NCI-H1105 treated with DMSO at 0.1 percent for 48 hours (cell line): ENCODE measurements at places on chromosomes 5 and 9.

DNA sequence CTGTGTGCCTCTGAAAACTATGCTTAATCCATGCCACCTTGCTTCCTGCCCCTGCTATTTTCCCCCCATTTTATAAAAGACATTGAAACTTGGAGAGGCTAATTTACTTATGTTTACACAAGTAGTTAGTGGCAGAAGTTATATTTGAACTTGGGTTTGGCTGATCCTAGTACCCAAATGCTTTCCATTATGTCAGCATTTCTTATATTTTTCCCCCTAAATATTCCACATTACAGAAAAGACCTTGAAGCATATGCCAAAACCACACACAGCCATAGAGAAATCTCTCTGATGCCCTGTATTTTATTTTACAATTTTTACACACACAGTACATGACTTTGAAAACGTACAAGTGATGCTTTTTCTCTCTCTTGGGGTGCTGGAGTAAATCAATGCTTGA lies 11.2 kb downstream of the C1QTNF2 start:
- DNase-seq = no peak

DNA sequence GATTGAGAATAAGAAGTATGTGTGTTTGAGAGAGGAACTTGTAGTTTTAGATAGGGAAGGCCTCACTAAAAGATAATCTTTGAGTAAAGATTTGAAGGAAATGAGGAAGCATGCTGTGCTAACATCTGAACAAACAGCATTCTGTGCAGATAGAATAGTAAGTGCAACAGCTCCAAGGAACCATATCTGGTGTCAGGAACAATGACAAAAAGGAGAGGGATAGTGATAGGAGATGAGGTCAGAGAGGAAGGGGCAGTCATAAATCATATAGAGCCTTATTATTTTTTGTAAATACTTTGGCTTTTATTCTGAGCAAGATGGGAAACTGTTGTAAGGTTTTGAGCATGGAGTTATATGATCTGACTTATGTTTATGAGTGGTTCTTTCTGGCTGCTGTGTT lies 3.8 kb downstream of the MRPL22 start:
- no peak for DNase-seq

DNA sequence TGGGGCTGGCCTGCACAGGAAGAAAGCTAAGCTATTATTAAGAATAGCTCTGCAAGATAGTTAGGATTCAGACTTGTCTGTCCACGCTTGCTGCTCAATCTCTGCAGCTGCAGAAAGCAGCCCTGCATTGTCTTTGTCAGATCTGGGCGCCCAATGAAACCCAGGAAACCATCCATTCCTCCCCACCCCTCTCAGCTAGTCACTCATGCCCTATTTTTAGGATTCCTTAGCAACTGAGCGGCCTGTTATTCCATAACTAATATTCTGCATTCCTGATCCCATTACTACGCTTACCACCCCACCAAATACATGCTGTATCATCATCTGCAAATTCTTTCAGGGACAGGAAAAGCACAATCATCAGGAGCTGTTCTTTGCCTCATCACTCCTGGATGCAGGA lies 52.9 kb upstream of the APC start:
- no peak for DNase-seq

DNA sequence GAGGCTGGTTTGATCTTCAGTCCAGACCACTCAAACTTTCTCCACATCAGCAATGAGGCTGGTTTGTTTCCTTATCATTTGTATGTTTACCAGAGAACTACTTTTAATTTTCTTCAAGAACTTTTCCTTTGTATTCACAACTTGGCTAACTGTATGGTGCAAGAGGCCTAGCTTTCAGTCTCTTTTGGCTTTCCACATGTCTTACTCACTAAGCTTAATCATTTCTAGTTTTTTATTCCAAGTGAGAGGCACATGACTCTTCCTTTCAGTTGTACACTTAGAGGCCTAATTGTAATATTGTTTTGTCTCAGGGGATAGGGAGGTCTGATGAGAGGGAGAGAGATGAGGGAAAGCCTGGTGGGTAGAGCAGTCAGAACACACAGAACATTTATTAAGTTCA lies 554.0 kb upstream of the ARRDC3 start:
- no peak for DNase-seq

DNA sequence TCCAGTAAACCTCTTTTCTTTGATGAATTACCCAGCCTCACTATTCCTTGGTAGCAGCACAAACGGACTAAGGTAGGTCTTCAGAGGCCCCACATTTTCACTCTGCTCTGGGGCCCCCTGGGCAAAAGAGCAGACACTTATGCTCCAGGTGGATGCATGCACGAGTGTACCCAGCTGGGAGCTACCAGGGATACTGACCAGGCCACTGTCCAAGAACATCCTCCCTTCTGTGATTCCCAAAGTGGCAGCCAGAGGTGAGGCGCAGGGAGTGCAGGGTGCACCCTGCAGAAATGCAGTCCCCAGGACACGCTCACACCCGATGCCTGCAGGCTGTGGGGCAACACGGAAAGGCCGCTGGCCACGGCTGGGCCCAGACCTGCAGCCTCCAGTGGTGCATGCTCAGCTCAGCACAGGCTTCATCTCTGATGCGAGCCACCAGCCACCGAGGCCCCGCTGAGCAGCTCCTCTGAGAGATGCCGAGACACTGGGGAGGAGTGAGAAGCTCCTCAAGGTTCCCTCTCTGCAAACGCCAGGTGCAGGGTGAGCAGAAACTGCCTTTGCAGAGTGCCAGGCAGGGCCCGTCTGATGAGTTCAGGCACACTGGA lies 48.1 kb upstream of the OLFM1 start:
- no peak for DNase-seq

DNA sequence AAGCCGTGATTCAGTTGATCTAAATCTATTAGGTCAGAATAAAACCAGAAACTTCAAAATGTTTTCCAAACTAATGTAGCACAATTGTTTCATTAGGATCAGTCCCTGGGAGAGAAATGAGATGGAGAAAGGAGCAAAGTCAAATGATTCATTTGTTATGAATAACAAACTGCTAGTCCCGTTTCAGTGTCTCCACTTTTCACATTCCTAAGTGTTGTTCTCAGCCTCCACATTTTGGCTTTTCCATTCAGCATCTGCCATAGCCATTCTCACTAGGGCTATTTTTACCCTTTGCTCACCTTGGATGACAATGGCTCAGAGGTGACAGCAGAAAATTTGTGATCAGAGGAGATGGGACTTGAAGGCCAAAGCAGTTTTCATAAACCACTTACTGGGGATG lies 314.1 kb upstream of the KIF2A start:
- DNase-seq = no peak

- no peak for DNase-seq
Observed at GRCh38 chr9:133774799-133775198, 36.6 kb upstream of the SARDH start.

GRCh38 chr9:27471366-27471765 lies 52.7 kb upstream of the IFNK start:
- DNase-seq = no peak

- DNase-seq = no peak
Observed at GRCh38 chr5:139407517-139407916, 3.6 kb upstream of the SPATA24 start.

- DNase-seq = no peak
Observed at GRCh38 chr5:142479854-142480519, 155.2 kb upstream of the SPRY4 start.

GRCh38 chr9:27124151-27124550 lies 15.1 kb downstream of the TEK start:
- no peak for DNase-seq

DNA sequence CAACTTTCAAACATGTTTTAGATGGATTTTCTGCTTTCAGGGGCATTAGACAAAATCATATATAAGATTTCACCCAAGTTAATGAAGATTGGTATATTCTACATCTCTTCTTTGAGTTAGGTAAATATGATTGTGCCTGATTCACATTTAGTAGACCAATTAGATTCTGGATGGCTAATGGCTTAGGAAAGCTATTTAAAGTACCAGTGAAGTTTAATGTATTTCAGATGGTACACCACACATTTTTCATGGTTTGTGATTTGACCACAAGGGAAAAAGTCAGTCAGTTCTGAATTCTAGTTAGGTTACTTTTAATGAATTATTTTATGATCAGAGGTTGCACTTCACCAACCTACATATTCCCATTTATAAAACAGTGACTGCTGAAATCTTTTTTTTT lies 409.7 kb downstream of the ADGRV1 start:
- DNase-seq = no peak

DNA sequence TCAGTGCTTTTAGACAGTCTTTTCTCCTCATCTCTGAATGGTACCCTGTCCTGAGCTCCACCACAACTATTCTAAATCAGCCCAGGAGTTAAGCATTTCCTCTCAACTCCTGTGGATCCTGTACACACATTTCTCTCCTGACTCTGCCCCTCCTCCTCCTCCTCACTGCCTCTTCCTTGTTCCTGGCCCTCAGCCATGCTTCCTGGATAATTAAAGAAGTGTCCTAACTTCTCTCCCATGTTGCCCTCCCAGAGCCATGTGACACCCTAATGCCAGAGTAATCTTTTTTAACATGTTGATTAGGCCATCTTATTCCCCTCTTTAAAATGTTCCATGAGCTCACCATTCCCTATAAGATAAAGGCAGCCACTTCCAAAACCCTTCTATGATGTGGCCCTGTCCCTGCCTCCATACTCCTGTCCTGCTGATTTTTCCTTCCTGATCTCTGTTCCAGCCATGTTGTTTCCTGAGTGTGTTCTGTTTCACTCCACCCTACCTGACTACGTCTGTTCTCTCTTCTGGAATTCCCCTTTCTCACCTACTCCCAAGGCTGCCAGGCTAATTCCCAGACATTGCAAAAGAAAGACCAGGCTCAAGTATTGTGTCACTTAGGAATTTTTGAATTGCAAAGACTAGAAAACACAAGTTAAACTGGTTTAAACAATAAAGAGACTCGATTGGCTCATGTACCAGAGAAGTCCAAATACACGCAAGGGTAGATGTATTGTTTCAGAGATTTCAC lies 295.2 kb downstream of the MAST4 start:
- DNase-seq = no peak

- no peak for DNase-seq
Observed at GRCh38 chr5:154811653-154812465, 38.5 kb downstream of the FAXDC2 start.

- DNase-seq = no peak
Observed at GRCh38 chr9:81460693-81461092, 228.7 kb downstream of the TLE1 start.

DNA sequence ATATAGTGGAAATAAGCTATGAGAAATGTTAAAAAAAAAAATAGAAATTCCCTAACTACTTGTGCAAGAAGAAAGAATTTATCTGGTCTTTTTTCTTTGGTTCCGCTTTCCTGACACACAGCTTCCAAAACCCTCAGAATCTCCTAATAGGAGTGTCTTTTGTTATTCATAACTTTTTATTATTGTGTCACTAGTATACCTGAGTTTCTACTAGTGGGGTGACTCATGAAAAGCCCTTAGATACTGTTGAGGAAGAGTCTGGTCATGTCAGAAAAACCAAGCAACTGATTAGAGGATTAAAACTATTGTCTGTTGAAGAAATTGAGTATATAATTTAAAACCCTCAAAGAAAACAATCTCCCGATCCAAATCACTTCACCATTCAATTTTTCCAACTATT lies 152.8 kb upstream of the IFNE start:
- no peak for DNase-seq

DNA sequence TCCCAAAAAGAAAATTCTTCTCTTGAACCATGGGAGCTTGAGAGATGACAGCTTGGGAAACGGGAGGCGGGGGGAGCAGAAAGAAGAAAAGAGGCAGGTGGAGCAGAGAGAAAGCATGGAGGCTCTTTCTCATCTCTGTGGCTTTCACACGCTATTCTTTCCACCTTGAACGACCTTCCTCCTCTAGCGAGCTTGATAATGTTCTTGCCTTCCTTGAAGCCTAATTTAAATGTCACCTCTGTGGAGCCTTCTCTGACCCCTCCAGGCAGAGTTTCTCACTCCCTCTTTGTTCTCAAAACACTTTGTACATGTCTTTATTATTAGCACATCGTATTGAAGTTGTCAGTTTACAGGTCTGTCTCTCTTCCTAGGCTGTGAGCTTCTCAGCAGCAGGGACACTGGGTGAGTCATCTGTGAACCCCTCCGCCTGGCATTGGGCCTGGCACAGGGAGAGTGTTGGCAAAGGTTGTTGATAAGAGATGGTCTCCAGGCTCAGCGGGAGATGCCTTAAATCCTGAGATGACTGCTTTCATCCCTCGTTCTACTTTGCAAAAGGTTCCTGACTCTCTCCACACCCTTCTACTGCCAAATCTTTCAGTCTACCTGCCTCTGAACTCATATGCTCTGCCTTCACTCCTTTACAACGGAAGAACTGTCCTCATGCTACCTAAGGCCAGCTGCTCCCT lies 14.1 kb upstream of the STRBP start:
- no peak for DNase-seq

DNA sequence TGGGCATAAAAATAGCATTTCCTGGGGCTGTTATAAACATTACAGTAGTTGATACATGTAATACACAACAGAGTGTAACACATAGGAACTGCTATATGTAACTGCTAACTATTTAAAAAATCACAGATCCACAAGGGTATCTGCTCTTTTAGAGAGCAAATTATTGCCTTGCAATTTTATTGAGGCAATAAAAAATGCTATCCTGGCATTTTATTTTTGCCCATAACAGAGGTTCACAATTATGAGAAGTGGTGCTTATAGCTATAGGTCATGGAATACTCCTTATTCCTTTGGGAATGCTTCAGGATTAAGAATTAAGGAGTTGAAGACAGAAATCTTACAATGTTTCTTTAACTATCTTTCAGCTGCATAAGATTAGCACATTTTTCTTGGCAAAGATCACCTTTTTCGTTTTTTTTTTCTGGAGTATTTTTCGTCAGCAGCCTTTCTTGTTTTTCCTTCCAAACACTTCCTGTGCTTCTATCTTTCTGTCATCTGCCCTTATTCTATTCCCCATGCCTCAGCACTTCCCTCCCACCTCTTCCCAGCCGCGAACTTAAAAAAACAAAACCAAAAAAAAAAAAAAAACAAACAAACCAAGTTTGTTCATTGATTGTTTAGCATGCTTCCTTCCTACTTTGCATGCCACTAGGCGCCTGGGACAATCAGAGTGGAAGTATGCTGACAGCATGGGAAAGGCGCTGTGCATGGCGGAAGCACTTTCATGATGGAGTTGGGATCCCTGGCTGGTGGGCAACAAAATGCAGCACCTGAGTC lies 264.2 kb downstream of the MAST4 start:
- DNase-seq = no peak

- DNase-seq = no peak
Observed at GRCh38 chr5:148932355-148932935, 106.0 kb downstream of the ADRB2 start.

DNA sequence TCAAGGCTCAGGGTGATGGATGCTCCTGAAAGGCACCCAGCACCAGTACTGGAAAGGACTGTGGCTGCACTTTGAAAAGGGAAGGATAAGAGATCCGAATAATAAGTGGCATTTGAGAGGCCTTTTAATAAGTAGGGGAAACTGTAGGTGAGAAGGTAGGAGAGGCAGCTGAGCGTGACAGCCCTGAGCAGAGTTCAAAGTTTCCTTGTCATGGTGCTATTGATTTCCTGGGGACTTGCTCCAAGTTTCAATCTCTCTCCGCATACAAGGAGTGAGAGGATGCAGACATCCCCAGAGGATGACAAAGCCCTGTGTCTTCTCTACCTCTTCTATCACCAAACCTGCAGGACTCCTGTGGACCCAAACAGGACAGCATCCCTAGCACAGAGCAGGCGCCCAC lies 354.5 kb downstream of the SPOCK1 start:
- no peak for DNase-seq
